ENCODE measurements at places on chromosomes 3 and 15. TPM values are rescaled to one million over a fixed set of nuclear protein-coding genes. Genes with fewer than 3 reads are reported as not detected.
A peak's percentile ranks its signal among the peaks of the same experiment; 100 is the strongest.

- H3K36me3 ChIP-seq, result no peaks in the 10 kb centered on the region
- no peaks in the 10 kb centered on the region for H3K27me3 ChIP-seq
- H3K4me3 ChIP-seq, result no peak overlapping the region
- no peak for DNase-seq
- H3K27ac ChIP-seq, result no peak overlapping the region
Measured at GRCh38 chr3:83523470-83524073, 1435.2 kb upstream of the CADM2 start.

DNA sequence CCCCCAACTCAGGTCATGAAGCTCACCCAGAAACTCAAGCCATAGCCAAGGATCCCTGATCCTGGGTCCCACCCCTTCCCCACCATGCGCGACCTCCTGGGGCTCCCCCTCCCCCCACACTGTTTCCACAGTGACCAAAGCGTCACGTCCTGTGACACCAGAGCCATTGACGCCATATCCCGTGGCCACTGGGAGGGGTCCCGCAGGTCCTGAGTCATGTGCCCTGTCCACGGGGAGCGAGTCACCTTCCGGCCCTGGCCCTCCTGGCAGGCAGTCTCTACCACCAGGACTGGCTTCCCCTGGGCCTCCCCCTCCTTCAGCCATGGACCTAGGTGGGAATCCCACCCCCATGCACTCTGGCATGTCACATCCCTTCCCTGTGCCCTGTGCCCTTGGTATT is 15.6 kb downstream of the SEMA3F start:
- no peaks in the 10 kb centered on the region for H3K27me3 ChIP-seq
- no peak overlapping the region for H3K27ac ChIP-seq

GRCh38 chr15:55737373-55737772 is 5.6 kb downstream of the PRTG start:
- no peaks in the 10 kb centered on the region for H3K4me1 ChIP-seq
- H3K4me3 ChIP-seq, result no peak overlapping the region
- DNase-seq, result no peak
- peaks cover 39% of the 10 kb centered on the region for H3K27me3 ChIP-seq
- H3K36me3 ChIP-seq, result no peaks in the 10 kb centered on the region

DNA sequence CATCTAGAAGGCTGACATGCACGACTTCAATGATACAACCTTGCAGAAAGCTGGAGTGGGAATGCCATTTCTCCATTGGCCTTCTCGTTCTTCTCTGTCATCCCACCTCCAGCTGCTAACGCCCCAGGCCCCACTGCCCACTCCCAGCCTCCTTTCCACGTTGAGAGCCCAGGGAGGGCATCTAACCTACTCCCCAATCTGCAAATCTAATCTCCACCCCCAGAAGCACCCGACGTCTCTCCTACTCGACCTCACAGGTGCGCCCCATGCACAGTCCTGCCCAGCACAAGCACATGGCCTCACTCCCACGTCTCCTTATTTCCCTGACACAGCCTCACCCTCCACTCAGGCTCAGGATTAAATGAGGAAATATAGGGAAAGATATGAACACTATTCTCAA is 33.4 kb downstream of the IL12A start:
- H3K4me1 ChIP-seq, result peaks cover 29% of the 10 kb centered on the region
- no peaks in the 10 kb centered on the region for H3K27me3 ChIP-seq
- no peak for DNase-seq
- peaks cover 8% of the 10 kb centered on the region for H3K36me3 ChIP-seq
- no peak overlapping the region for H3K4me3 ChIP-seq

DNA sequence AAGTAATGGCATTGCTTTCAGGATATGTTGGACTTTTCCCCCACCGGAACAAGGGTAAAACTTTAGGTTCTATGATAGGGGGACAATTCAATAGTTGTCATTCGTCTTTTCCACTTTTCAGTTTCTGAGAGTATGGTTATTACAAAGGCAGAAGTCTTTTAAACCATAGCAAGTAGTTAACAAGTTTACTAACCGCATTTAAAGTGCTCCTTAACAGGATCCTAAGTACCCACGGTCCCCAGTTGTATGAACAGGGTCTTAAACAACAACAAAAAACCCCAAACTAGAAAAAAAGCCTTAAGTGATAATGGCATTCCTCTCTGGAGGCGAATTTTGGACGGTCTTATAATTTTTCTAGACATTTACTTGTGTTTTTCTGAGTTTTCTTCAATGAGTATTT is 831 bp downstream of the IFT57 start:
- peaks cover 45% of the 10 kb centered on the region for H3K4me1 ChIP-seq
- H3K27ac ChIP-seq, result peak overlapping the region; percentile 89
- H3K4me3 ChIP-seq, result peak overlapping the region; percentile 94
- H3K36me3 ChIP-seq, result peaks cover 7% of the 10 kb centered on the region
- H3K27me3 ChIP-seq, result peaks cover 2% of the 10 kb centered on the region

- H3K27ac ChIP-seq, result no peak overlapping the region
- no peaks in the 10 kb centered on the region for H3K27me3 ChIP-seq
- no peak overlapping the region for H3K4me3 ChIP-seq
- no peak for DNase-seq
- H3K4me1 ChIP-seq, result no peaks in the 10 kb centered on the region
- no peaks in the 10 kb centered on the region for H3K36me3 ChIP-seq
Measured at GRCh38 chr3:24923570-24923969, 428.9 kb upstream of the THRB start.

GRCh38 chr3:113279686-113280085 is 68.3 kb downstream of the BOC start:
- H3K4me1 ChIP-seq, result peaks cover 9% of the 10 kb centered on the region
- H3K36me3 ChIP-seq, result no peaks in the 10 kb centered on the region
- H3K27me3 ChIP-seq, result no peaks in the 10 kb centered on the region
- no peak overlapping the region for H3K4me3 ChIP-seq

GRCh38 chr3:20320489-20320888 is 134.5 kb upstream of the SGO1 start:
- no peak for DNase-seq
- H3K27me3 ChIP-seq, result no peaks in the 10 kb centered on the region
- H3K36me3 ChIP-seq, result no peaks in the 10 kb centered on the region

DNA sequence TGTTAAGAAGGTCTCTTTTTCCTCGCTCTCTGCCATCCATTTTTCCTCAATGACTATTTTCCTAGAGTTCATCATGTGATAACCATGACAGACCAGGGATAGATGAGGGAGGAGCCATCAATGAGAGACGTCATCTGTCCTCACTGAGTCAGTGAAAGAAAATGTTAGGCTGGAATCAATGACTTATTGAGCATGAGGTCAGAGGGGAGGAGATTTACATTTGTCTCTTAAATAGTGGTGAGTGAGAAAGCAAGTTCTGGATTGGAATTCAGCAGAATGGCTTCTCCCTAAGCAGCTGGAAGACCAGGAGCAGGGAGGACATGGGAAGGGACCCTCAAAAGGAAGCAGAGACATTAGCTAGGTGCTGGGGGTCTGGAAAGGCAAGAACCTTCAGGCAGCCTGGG is 28.2 kb upstream of the USP3 start:
- DNase-seq, result no peak
- H3K4me1 ChIP-seq, result peaks cover 55% of the 10 kb centered on the region
- no peak overlapping the region for H3K27ac ChIP-seq
- no peaks in the 10 kb centered on the region for H3K27me3 ChIP-seq
- no peaks in the 10 kb centered on the region for H3K36me3 ChIP-seq
- no peak overlapping the region for H3K4me3 ChIP-seq

GRCh38 chr3:112856537-112856936 is 9.9 kb upstream of the CD200R1L start:
- H3K36me3 ChIP-seq, result peaks cover 10% of the 10 kb centered on the region
- no peak overlapping the region for H3K4me3 ChIP-seq
- no peak overlapping the region for H3K27ac ChIP-seq
- H3K27me3 ChIP-seq, result no peaks in the 10 kb centered on the region
- no peak for DNase-seq

DNA sequence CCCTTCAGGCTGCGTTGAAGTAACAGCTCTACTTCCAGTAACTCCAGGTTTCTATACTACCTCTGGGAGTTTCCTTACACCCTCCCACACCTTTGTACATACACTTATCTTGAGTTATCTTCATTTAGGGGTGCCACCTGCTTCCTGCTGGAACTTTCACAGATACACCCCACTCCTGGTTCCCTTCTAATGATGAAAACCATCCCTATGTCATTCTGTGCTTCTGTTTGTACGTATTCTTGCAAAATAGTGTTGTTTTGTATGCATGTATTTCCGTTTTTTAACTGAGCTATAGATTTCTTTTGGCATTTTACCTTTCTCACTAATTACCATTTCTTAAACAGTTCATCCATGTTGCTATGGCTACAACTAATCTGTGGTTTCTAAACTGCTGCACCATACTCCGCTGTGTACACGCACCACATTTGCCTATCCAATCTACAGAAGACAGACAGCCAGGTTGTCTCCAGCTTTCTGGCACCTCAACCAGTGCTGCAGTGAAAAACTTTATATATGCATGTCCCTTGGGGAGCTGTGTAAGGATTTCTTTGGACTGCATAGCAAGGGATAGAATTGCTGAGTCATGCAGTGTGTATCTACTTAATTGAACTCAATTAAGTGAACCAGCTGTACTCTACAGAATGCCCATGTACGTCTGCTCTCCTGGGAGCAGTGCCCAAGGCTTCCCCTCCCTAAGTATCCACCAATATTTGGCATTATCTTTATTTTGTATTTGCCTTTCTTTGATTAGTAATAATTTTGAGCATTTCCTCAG is 61.4 kb upstream of the ST8SIA2 start:
- H3K4me1 ChIP-seq, result no peaks in the 10 kb centered on the region
- DNase-seq, result no peak
- no peak overlapping the region for H3K27ac ChIP-seq
- H3K36me3 ChIP-seq, result no peaks in the 10 kb centered on the region

GRCh38 chr15:43985976-43986680 is 159.3 kb downstream of the WDR76 start:
- H3K36me3 ChIP-seq, result no peaks in the 10 kb centered on the region
- peaks cover 27% of the 10 kb centered on the region for H3K27me3 ChIP-seq
- H3K27ac ChIP-seq, result no peak overlapping the region
- no peaks in the 10 kb centered on the region for H3K4me1 ChIP-seq
- no peak overlapping the region for H3K4me3 ChIP-seq

- no peak for DNase-seq
- peaks cover 66% of the 10 kb centered on the region for H3K36me3 ChIP-seq
- H3K4me3 ChIP-seq, result no peak overlapping the region
- H3K4me1 ChIP-seq, result peaks cover 6% of the 10 kb centered on the region
Measured at GRCh38 chr3:16432714-16433113, 80.8 kb downstream of the RFTN1 start.

DNA sequence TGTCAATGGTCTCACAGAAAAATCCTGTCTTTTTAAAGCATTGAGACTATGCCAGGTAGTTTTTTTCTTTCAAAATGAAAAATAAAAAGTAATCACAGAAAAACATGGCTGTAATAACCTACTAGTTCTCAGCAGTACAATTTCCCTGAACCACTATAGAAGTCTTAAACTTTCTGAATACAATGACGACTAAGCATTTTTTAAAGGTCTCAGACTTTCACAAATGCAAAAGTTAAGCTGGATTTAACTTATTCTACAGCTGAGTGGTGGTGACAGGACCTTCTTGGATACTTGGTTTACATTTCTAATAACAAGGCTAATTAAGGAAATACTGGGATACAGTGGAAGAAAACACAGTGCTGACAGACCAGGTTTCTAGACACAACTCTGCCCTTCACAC is 81.8 kb downstream of the CBLB start:
- peaks cover 58% of the 10 kb centered on the region for H3K36me3 ChIP-seq
- H3K27me3 ChIP-seq, result no peaks in the 10 kb centered on the region
- H3K4me1 ChIP-seq, result peaks cover 51% of the 10 kb centered on the region
- no peak overlapping the region for H3K27ac ChIP-seq

- H3K4me1 ChIP-seq, result peaks cover 54% of the 10 kb centered on the region
- H3K27me3 ChIP-seq, result no peaks in the 10 kb centered on the region
- H3K36me3 ChIP-seq, result peaks cover 72% of the 10 kb centered on the region
- peak overlapping the region; percentile 31 for H3K27ac ChIP-seq
- H3K4me3 ChIP-seq, result no peak overlapping the region
- DNase-seq, result no peak
Measured at GRCh38 chr3:69097407-69098086, 12.8 kb downstream of the ARL6IP5 start.

GRCh38 chr3:140896997-140897396 is 44.6 kb upstream of the SLC25A36 start:
- DNase-seq, result no peak
- H3K4me1 ChIP-seq, result no peaks in the 10 kb centered on the region
- H3K27ac ChIP-seq, result no peak overlapping the region
- H3K27me3 ChIP-seq, result peaks cover 36% of the 10 kb centered on the region
- no peak overlapping the region for H3K4me3 ChIP-seq
- no peaks in the 10 kb centered on the region for H3K36me3 ChIP-seq

DNA sequence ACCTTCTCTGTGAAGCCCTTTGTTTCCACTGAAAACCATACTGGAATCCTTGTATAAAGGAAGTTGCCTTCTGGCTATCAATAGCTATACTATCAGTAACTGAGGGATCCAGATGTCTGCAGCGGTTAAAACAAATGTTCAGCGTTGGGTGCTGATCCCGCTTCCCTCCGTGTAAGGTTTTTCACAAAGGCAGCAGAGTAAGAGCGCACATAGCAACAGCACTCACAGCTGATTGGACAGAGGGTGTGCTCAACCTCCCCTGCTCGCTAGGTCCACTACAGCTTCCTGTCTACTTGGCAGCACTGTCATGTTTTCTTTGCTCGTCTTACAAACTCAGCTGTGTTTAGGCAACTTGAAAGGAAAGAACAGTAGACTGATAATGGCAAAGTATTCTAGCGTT is 27.3 kb downstream of the ATOSA start:
- DNase-seq, result peak; percentile 29
- H3K27me3 ChIP-seq, result no peaks in the 10 kb centered on the region
- H3K36me3 ChIP-seq, result peaks cover 28% of the 10 kb centered on the region
- peaks cover 5% of the 10 kb centered on the region for H3K4me1 ChIP-seq
- H3K4me3 ChIP-seq, result peak overlapping the region; percentile 22

DNA sequence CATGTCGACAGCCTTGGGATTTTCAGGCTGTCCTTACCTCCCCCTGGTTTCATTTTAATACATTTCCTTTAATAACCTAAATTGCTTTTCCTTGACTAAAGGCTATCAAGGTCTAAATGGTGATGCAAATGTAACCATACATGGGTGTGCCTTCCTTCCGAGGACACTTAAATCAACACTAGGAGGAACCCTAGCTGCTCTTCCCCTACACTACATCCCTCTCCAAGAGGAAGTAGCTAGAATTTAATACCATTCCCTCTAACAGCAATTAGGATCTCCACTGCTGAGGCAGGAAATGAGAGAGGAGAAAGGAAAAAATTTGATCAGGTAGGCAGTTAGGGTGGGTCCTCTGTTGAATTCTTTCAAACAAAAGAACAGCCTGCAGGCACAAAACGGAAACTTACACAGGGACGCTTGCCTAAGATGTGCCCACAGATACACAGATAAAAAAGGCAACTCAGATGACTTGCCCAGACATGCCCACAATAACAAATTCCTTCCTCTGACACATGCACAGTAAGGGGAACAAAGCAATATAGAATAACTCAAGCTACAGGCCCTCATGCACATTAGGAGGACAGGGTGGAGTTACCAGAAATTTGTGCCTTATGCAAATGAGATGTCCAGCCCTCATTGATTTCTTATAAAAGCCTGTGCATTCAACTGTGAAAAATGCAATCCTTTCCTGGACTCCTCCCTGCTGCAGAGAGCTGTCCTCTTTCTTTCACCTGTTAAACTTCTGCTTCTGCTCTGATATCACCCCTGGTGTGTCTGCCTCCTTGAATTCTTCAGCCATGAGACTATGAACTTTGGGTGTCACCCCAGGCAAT is 1024.4 kb upstream of the CADM2 start:
- H3K27ac ChIP-seq, result no peak overlapping the region
- H3K4me3 ChIP-seq, result no peak overlapping the region
- H3K4me1 ChIP-seq, result no peaks in the 10 kb centered on the region
- H3K27me3 ChIP-seq, result no peaks in the 10 kb centered on the region
- DNase-seq, result no peak

The ACOX2 gene
- total RNA-seq, result not detected

The GAP43 gene
- total RNA-seq, result not detected

The ANKRD34C gene
- not detected for total RNA-seq

The IQCH gene
- total RNA-seq, result 1.7 TPM

The CIAO2A gene
- total RNA-seq, result 78.3 TPM

The NR1I2 gene
- total RNA-seq, result 0.11 TPM

The ROPN1 gene
- total RNA-seq, result not detected

The RASGRP1 gene
- total RNA-seq, result 113 TPM

The ZNF662 gene
- 0.21 TPM for total RNA-seq

Data from activated T-helper 2 cell treated with anti-CD3 and anti-CD28 coated beads, Interferon-gamma antibody, Interleukin-2, Interleukin-4, amounts not matched to agents 10 μg/mL and 5 μg/mL and 100 μg/mL, durations not matched to agents 14 hours and 24 hours and 36 hours (primary cell).